ENCODE measurements at places on chromosomes 7 and 10.

- peak; percentile 57 for DNase-seq
Measured at GRCh38 chr10:48493083-48493871, 111.6 kb downstream of the ARHGAP22 start.

- DNase-seq, result no peak
Measured at GRCh38 chr7:140723006-140723405, 26.5 kb downstream of the NDUFB2 start.

DNA sequence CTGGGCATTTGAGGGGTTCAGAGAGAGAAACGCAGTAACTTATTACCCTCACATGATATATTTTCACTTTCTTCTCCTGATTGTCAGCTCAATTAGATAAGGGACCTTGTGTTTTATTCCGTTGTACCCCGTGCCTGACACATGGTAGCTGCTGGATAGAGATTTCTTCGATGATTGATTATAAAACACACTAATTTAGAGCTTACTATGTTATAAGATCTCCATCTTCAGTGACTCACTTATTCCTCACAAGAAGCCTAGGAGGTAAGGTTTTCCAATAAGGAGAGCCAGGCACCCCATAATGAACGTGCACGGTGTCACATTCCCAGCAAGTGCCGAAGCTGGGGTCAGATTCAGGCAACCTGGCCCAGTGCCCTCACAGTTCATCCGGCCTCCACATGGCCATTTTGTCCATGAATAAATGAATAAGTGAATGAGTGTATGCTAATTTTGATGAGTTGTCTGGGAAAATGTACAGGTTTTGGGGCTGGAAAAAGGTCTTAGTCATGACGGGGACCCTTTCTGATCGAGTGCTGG lies 138.1 kb upstream of the CDCA7L start:
- no peak for DNase-seq

GRCh38 chr10:93462881-93463280 lies 19.3 kb downstream of the MYOF start:
- DNase-seq, result no peak

GRCh38 chr7:75565132-75565837 lies 73.2 kb downstream of the SPDYE5 start:
- peak; percentile 62 for DNase-seq

Measured in right atrium auricular region (tissue), 2 donors.